ENCODE measurements at places on chromosomes 11 and 22.

DNA sequence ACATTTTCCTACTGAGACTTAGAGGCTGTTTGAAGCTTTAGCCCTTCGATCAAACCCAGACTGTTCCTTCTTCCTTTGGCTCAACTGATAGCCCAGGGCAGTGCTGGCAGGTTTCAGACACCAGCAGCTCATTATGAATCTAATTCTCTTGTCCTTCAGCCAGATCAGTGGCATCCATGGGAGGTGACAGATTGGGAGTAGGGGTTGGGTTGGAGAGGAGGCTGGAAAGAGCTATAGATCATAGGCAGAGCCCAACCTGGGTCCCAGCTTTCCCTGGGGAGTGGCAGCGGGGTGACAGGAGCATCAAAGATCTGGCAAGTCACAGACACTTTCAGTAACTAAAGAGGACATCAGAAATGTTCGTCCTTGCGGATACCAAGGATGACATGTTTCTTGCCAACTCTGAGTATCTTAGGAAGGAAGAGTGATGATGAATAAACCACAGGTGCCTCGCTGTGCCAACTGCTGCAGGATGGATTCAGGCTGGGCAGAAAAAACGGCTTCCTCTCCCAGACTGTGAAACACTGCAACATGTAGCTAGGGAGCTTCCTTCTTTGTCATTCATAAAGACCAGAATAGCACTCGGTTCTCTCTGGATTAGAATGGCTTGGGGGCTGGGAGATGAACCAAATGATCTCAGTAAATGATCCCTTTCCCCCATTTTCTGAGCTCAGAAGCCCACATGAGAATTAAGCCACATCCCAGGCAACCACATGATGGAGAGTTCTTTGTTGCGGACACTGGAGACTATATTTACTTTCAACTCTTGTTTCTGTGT, 19.1 kb downstream of the ABCC8 start:
- DNase-seq, result no peak

- no peak for DNase-seq
Observed at GRCh38 chr11:80816454-80816847, 1375.6 kb upstream of the TENM4 start.

- DNase-seq, result no peak
Observed at GRCh38 chr11:64004590-64004984, 18.3 kb downstream of the OTUB1 start.

- no peak for DNase-seq
Observed at GRCh38 chr22:36612458-36612857, 83.5 kb upstream of the EIF3D start.

DNA sequence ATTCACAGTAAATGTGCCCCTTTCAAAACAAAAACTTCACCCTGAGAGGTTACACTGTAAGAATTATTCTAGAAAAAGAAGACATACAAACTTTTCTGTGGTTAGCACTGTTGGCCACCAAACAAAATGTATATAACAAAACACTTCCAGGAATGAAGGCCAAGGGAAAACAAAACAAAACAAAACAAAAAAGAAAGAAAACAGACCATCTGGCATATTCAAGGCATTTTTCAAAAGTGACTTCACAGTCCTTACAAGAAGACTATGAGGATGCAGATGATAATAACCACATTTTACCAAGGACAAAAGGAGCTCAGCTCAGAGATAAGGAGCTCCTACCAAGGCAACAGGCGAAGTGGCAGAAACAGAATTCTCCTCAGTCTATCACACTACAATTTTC, 24.9 kb downstream of the CTSC start:
- DNase-seq, result no peak

GRCh38 chr22:33270596-33270995, 212.4 kb upstream of the SYN3 start:
- no peak for DNase-seq

DNA sequence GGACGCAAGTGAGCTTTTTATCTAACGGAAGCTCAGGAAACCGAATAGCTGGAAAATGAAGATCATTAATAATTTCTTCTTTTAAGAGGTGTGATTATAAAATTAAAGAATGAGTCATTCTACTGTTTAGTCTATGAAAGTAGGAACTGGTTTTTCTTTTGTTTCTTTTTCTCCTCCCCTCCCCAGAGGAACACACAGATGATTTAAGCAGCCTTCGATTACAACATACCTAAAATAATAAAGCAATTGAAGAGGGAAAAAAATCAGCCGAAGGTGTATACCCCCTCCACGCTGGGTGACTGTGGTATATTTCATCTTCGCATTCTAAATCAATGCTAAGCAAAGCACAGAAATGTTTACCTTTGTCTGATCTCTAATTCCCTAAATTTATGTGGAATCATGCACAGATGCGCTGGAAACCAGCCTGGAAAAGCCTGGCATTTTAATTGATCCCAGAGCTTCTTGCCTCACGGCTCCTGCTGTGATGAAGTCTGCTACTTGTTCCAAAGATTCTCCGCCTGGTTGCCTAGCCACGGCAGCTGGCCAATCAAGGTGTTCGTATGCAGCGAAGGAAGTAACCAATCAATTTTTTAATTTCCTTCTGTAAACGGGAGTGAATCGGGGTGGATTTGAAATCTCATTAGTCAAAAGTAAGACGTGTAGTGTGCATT, 133.9 kb downstream of the FANCF start:
- no peak for DNase-seq

DNA sequence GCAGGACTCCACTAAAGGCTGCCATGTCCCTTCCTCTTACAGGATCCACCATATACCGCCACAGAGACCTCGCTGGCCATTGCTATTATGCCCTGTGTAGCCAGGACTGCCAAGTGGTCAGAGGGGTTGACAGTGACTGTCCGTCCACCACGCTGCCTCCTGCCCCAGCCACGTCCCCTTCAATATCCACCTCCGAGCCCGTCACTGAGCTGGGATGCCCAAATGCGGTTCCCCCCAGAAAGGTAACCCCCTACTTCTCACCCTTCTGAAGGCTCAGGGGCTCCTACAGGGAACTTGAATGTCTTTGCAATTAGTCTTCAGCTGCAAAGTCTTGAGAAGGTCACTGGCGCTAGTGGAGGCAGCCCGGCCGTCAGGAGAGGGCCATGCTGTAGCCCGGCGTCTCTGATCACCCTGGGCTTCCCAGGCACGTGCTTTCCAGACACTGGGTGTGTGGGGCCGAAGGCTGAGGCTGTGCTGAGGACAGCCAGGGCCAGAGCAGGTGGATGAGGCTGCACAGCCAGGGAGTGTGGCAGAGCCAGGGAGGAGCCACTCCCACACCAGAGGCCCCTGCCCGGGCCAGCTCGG, 30.0 kb upstream of the MUC5B start:
- no peak for DNase-seq

DNA sequence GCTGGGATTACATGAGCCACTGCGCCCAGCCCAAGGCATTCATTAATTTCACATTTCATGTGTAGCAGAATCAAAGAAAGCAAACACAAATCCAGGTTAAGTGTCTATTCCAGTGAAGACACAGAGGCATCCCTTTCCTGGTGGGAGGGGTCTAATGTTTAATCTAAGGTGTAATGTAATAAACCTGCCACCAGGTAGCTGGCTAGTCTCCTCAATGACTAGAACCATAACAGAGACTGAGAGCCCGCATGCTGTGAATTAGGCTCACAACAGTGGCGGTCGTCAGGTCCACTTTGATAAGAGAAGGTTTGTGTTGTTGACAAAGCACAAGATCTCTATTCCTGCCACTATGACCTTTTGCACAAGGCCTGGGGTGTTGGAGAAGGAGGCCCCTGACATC, 64.2 kb upstream of the ADA2 start:
- DNase-seq, result no peak

DNA sequence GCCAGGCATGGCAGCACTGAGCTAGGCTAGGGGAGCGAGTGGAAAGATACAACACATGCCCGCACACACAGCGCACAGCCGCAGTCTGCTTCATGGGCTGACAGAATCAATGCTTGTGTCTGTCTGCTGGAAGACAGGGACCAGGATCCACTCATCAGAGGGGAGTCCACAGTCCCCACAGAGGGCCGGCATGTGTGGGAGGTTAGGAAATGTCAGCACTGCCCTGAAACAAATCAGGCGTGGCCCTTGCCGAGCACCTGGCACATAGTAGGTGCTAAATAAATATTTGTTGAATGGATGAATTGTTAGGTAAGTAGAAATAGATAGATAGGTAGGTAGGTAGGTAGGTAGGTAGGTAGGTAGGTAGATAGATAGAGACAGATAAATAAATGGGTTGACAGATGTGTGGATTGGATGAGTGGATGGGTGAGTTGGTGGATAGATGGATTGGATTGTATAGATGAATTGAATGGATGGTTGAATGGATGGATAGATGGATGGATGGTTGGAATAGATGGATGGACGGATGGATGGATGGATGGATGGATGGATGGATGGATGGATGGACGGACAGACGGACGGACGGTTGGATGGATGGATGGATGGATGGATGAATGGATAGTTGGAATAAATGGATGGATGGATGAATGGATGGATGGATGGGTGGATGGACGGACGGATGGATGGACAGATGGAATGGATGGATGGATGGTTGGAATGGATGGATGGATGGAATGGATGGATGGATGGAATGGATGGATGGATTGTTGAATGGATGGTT, 3.3 kb downstream of the SLC22A12 start:
- no peak for DNase-seq

- no peak for DNase-seq
Observed at GRCh38 chr11:95306801-95307200, 75.8 kb upstream of the SESN3 start.

DNA sequence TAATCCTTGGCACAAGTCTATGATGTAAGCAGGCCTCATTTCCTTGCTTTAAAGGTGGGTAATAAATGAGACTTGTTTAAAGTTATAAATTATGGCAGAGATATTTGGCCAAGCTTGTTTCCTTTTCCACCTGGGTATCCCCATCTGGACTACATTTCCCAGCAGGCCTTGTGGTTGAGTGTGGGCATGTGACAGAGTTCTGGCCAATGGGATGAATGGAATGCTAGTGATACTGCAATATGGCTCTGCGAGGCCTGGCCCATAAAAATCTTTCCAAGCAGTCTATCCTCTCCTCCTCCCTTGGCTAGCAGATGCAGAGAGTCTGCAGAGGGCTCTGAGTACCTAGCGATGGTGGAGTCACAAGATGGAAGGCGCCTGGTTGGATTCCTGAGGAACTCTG, 102.5 kb downstream of the TIMP3 start:
- no peak for DNase-seq

DNA sequence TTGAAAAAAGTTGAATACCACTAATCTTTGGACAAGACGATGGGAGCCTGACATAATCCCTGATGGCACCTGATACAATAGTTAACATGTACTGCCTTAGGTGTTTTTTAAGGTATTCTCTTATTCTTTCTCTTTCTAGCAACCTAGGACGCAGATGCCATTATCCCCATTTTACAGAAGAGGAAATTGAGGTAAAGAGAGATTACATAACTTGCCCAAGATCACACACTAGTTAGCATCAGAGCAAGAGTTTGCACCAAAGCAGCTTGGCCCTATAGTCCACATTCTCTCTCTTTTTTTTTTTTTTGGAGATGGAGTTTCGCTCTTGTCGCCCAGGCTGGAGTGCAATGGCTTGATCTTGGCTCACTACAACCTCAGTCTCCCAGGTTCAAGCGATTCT, 35.7 kb upstream of the RBFOX2 start:
- DNase-seq, result no peak

DNA sequence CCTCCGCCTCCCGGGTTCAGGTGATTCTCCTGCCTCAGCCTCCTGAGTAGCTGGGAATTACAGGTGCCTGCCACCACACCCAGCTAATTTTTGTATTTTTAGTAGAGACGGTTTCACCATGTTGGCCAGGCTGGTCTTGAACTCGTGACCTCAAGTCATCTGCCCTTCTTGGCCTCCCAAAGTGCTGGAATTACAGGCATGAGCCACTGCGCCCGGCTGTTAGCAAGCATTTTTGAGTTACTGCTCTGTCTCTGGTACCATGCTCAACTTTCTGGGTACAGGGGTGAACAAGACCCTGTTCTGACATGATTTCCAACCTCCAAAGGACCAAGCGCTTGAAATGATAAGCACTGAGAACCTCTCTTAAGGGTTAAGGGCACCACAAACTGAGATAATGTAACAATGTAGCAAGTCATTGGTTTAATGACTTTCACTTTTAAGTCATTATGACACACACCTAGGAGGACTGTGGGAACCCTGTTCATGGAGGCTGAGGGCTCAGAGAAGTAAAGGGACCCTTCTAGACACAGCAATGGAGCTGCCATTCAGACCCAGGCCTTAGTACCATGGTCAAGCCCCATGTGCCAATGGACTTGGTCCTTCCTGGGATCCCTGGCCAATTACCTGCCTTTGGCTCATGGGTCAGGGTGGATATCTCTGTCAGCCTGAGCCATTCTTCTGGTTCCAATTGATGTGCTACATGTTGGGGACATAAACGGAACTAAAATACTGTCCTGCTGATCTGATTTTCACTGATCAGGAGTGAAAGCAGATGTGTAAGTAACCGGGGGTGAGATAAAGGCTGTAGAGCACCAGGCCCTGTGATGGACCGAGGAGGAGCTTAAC, 11.6 kb downstream of the SLC3A2 start:
- no peak for DNase-seq
